ENCODE measurements at places on chromosomes 12 and 14.

DNA sequence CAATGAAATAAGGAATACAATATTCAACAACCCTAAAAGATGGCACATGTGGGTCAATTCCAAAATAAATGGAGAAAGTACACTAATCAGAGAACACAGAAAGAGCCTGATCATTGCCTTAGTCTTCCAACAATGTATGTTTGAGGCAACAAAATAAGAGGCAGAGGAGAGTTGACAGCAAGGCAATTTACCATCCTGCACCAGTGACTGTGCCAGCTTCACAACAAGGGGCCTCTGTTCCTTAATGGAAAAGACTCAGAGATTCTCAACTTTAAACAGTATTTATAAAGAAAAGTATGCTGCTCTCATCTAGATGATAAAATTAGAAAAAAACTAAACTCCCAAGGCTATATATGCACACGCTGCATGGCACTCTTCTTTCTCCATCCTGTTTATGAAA lies 25.9 kb downstream of the EPS8 start:
- no peak for DNase-seq

DNA sequence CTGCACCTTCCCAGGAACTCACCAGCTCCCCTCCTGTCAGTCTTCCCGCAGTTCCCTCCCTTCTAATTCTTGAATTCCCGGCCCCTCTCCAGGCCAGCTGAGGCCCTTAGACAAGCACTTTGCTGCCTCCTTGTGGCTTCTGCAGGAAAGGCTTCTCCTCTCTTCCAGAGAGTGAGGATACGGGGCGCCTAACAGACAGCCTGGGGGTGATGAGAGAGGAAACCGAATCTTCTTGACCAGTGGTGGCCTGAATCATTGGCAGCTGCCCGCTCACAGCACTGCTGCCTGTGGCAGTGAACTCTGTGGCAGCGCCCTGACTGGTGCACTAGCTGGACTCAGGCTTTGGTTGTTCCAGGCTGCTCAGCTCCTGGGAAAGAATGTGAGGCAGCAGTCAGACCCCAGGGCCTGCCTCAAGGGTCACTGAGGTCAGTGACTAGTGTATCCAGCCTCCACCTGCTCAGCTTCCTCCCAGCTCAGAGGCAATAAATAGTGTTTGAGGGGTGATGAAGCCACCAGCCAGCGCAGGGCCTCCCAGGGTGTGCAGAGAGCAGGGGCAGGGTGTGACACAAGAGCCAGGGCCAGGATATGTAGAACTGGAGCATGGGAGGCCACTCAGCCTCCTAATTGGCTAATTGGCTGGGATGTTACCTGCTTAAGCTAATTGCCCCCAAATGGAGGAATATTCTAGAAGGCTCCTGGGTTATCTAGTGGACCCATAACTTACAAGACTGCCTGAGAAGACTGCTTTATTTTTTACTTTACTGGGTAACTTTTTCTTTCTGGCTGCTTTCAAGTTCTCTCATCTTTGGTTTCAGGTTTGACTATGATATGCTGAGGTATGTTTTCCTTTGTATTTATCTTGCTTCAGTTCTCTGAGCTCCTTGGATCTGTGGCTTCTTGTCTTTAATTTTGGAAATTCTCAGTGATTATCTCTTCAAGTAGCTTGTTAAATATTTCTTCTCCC lies 12.9 kb upstream of the MCRS1 start:
- peak; percentile 66 for DNase-seq

DNA sequence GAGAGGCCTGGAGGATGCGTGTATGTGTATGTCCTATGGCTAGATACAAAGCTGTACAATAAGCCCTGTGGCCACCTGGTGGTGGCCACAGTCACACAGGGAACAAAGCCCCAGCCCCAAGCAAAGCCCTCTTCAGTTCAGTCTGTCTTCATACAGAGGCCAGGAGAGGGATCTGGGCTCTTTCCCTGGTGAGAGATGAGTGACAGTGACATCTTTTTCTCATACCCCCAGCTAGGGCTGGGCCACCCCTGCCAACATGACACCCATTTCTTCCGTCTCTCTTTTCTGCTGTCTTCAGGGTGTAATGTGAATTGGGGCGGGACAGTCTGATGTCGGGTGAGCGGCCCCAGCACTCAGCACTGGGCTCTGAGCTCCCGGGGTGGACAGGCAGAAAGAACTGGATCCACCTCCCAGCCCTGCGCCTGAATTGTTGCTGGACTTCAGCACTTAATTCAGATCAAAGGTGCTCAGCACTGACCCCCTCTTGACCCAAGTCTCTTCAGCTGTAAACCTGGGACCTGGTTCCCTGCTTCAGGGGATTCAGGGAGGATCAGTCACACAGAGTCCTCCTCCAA lies 59.8 kb downstream of the SERPINA3 start:
- DNase-seq: no peak

DNA sequence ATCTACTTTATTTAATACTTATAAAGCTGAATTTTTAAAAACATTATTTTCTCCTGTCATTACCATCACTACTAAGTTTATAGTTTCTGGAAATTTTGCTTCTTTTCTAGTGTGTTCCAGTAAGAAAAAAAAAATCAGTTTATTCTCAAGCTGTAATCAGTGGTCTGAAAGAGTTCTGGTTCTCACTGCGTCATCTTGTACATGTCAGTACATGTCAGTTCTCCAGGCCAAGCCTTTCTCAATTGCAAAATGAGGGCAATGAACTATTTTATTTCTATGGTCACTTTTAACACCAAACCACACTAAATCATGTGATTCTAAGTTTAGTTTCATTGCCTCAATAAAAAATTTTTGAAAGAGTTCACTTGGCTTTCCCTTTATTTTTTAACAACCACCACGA lies 468.9 kb upstream of the LRFN5 start:
- no peak for DNase-seq

- no peak for DNase-seq
These were observed 237.0 kb upstream of the TBX3 start for GRCh38 chr12:114920771-114921554.

DNA sequence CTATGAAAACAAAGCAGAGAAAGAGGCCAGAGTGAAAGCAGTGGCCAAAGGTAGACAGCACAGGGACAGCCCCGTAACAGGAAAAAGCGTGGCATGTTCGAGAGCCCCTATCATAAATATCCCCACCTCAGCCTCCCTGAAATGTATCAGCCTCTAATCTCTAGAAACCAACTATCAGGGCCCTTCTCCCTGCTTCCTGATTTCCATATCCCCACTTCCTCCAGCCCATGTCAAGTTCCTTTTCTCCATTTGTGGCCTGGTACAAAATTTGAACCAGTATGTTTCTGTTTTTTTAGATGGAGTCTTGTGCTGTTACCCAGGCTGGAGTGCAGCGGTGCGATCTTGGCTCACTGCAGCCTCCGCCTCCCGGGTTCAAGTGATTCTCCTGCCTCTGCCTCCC lies 16.9 kb downstream of the DEPDC4 start:
- no peak for DNase-seq

GRCh38 chr12:108803428-108804105 lies 53.8 kb downstream of the SSH1 start:
- DNase-seq: peak; percentile 78

GRCh38 chr12:57846285-57846576 lies 298 bp downstream of the CTDSP2 start:
- no peak for DNase-seq

DNA sequence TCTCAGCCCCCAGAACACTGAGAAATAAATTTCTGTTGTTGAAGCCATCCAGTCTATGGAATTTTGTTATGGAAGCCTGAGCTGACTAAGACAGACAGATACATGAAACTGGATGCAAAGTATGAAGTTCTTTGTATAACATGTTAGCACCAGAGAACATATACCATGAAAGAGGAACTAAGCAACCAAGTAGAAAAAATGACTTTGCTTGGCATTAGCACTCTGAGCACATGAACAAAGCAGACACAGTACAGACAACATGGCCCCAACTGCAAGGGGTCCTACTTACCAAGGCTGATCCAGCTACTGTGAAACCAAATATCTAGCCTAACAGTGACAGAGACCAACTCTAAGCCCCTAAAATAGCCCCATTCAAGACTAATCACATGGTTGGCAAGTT lies 13.8 kb downstream of the EXOC5 start:
- DNase-seq: no peak

GRCh38 chr12:16492820-16493797 lies 112.9 kb downstream of the LMO3 start:
- DNase-seq: no peak

GRCh38 chr12:91687052-91688017 lies 458.3 kb downstream of the BTG1 start:
- DNase-seq: no peak

- no peak for DNase-seq
These were observed 297.1 kb upstream of the TBX3 start for GRCh38 chr12:114981036-114981435.

- no peak for DNase-seq
These were observed 1.7 kb downstream of the ATF7IP start for GRCh38 chr12:14367040-14367661.

DNA sequence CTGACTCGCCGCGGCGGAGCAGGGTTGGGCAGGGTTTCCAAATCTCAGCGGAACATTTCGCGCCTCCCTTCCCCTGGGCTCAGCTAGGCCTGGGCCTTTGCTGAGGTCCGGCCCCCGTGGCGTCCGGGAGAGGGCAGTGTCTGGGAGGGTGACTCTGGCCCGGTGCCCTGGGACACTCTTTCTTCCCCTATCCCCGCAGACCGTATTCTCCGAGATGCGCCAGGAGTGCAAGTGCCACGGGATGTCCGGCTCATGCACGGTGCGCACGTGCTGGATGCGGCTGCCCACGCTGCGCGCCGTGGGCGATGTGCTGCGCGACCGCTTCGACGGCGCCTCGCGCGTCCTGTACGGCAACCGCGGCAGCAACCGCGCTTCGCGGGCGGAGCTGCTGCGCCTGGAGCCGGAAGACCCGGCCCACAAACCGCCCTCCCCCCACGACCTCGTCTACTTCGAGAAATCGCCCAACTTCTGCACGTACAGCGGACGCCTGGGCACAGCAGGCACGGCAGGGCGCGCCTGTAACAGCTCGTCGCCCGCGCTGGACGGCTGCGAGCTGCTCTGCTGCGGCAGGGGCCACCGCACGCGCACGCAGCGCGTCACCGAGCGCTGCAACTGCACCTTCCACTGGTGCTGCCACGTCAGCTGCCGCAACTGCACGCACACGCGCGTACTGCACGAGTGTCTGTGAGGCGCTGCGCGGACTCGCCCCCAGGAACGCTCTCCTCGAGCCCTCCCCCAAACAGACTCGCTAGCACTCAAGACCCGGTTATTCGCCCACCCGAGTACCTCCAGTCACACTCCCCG lies 3.0 kb downstream of the WNT1 start:
- no peak for DNase-seq

- no peak for DNase-seq
These were observed 56.9 kb upstream of the PIWIL1 start for GRCh38 chr12:130280742-130281141.

DNA sequence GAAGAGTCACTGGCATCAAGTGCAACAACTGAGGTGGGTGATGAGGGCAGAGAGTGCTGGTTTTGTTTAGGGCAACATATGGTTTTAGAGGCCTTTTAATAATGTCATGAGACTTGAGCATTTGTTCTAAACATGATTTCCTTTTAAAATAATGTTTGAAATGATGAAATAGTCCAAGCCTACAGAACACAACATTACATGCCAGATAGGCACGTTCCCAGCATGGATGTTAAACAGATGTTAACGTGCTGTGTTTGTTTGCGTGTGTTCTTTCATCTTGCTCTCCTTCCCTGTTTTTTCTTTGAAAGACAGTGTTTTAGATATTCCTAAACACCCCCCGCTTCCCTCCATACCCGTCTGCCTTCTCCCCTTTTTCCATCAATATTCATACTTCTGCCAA lies 82.3 kb downstream of the RGS6 start:
- DNase-seq: no peak

GRCh38 chr14:76080471-76080870 lies 71.3 kb upstream of the GPATCH2L start:
- no peak for DNase-seq

DNA sequence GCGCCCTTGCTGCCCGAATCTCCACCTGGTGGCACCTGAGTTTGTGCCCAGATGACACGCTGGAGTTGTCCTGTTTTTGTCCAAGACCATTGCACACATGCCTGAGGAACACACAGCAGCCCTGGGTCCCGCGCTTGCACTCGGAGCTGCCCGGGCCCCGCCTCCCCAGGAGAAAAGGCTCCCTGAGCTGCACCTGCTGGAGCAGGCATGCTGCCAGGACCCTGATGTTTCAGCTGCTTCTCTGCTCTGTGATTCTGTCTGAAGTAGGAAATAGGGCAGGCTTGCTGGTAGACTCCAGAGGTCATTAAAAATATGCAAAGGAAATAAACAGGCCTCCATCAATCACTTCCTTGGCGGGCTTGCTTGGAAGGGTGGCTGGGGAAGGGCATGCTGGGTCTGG lies 271.6 kb downstream of the CACNA1C start:
- no peak for DNase-seq

DNA sequence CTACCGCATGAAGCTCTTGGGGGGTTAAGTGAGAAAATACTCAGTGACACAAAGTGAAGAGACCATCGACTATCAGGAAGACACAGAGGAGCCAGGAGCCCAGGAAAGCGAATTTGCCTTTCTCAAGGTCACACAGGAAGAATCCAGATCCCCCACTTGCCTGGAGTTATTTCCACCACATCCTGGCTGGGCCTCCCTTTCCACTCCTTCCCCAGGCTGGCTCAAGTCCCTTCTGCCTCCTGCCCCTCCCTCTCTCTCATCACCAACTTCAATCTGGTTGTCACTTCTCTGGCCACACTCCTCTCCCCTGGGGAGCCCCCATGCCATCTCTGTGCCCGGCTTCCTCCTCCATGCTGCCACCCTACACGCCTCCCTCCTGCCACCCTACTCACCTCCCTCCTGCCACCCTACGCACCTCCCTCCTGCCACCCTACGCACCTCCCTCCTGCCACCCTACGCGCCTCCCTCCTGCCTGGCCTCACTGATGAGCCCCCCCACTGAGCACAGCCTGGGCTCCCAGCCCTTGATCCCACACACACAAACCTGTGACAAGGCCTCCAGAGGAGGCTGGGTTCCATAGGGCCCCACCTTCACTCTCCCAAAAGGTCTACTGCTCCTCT lies 6.3 kb downstream of the SCNN1A start:
- DNase-seq: no peak

- no peak for DNase-seq
These were observed 8.6 kb upstream of the FRMD6 start for GRCh38 chr14:51643140-51643539.

- no peak for DNase-seq
These were observed 190.1 kb downstream of the FOXN3 start for GRCh38 chr14:89226801-89227495.

GRCh38 chr12:68529869-68530268 lies 80.8 kb upstream of the RAP1B start:
- DNase-seq: no peak

Measured in Calu3 (cell line).